ENCODE measurements at places on chromosomes 5 and 9. TPM values are rescaled to one million over a fixed set of nuclear protein-coding genes. Genes with fewer than 3 reads are reported as not detected.

GRCh38 chr9:106156465-106156864 lies 462.1 kb downstream of the TMEM38B start:
- no peaks in the 10 kb centered on the region for H3K27me3 ChIP-seq
- DNase-seq: no peak
- H3K27ac ChIP-seq: no peak overlapping the region
- H3K4me1 ChIP-seq: no peaks in the 10 kb centered on the region
- H3K4me3 ChIP-seq: no peak overlapping the region

DNA sequence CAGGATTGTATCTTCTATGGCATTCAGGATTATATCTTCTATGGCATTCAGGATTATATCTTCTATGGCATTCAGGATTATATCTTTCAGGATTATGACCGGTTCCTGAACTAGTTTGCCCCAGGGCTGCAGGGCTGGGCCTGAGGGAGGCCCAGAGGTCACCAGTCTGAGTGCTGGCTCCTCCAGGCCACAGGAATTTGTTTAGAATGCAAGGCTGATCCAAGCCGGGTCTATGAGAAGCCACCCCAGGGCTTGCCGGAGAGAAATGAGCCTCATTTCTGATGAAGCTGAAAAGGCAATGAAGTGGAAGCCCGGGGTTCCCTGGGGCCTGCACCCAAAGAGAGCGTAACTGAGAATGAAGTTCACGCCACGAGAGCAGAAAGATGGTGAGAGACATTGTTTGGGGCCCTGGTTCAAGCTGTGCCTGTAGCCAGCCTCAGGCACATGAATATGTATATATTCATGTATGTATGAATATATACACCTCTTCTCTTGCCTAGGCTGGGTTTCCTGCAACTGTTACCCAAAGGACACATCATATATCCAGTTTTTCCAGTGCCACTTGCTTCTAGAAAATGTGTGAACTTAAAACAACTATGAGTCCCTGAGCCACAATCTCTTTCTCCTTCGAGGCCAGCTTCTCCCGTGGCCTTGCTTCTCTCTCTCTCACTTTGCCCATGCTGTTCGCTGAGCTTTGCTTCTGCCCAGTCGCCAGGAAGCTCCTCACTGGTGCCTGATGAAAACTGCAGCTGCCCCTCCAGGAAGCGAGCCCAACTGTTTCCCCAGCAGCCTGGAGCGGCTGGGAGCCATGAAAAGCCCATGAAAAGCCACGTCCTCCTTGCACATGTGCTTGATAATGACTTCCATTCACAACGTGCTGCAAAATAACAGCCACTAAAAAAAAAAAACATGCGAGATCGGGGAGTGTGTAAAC lies 62.3 kb downstream of the GTF3C4 start:
- peaks cover 14% of the 10 kb centered on the region for H3K27me3 ChIP-seq
- H3K4me1 ChIP-seq: no peaks in the 10 kb centered on the region
- no peak for DNase-seq
- no peak overlapping the region for H3K27ac ChIP-seq

DNA sequence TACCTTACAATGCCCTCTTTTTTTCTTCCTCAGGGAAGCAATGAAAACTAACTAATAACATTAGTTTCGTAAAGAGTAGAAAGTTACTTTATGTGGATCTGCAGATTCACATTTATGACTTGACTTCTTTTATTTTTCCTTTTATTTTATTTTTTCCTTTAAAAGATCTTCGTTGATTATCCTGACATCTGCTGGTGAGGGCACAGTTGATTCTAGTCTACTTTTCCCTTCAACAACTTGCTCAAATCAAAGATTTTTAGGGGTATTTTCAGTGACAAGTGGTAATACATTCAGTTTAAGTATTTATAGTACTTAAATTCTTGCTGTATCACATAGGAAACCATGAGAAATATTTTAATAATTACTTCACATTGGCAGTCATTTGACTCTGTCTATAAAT lies 4.9 kb downstream of the EDIL3 start:
- peaks cover 18% of the 10 kb centered on the region for H3K27me3 ChIP-seq
- no peak overlapping the region for H3K4me3 ChIP-seq
- no peak for DNase-seq
- no peak overlapping the region for H3K27ac ChIP-seq

DNA sequence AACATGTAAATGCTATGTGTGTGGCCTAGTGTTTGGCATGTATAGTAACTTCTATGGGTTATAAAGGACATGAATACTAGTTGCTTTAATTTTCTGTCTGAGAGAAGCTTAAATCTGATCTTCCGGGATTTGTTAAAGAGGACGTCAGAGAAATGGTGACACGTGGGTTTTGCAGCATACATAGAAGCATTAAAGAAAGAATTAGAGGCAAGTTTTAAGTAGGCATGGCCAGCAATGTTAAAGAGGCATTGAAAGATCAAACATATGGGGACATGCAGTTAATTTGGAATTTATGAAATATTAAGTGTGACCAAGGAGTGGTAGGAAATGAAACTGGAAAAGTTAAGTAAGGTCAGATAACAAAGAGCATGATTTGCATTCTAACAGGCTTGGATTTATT lies 311.4 kb upstream of the RIOK2 start:
- no peaks in the 10 kb centered on the region for H3K4me1 ChIP-seq
- no peak overlapping the region for H3K4me3 ChIP-seq
- H3K36me3 ChIP-seq: no peaks in the 10 kb centered on the region
- H3K27ac ChIP-seq: no peak overlapping the region

DNA sequence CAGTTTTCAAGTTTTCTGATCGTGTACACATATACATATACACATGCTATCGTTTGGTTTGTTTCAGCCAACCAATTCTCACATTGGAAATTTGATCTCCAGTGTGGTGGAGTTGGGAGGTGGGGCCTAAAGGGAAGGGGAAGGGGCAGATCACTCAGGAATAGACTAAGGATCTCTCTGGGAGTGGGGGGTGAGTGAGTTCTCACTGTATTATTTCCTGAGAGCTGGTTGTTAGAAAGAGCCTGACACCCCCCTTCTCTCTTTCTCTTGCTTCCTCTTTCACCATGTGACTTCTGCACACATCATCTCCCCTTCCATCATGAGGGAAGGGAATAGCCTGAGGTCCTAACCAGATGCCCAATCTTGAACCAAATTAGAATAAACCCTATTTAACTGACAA lies 551.7 kb downstream of the MAT2B start:
- H3K4me3 ChIP-seq: no peak overlapping the region
- no peaks in the 10 kb centered on the region for H3K36me3 ChIP-seq
- no peaks in the 10 kb centered on the region for H3K27me3 ChIP-seq
- no peak overlapping the region for H3K27ac ChIP-seq
- DNase-seq: no peak
- H3K4me1 ChIP-seq: no peaks in the 10 kb centered on the region

GRCh38 chr5:116613445-116613844 lies 38.8 kb upstream of the SEMA6A start:
- H3K4me3 ChIP-seq: no peak overlapping the region
- no peak for DNase-seq
- no peak overlapping the region for H3K27ac ChIP-seq
- no peaks in the 10 kb centered on the region for H3K27me3 ChIP-seq
- H3K4me1 ChIP-seq: no peaks in the 10 kb centered on the region

DNA sequence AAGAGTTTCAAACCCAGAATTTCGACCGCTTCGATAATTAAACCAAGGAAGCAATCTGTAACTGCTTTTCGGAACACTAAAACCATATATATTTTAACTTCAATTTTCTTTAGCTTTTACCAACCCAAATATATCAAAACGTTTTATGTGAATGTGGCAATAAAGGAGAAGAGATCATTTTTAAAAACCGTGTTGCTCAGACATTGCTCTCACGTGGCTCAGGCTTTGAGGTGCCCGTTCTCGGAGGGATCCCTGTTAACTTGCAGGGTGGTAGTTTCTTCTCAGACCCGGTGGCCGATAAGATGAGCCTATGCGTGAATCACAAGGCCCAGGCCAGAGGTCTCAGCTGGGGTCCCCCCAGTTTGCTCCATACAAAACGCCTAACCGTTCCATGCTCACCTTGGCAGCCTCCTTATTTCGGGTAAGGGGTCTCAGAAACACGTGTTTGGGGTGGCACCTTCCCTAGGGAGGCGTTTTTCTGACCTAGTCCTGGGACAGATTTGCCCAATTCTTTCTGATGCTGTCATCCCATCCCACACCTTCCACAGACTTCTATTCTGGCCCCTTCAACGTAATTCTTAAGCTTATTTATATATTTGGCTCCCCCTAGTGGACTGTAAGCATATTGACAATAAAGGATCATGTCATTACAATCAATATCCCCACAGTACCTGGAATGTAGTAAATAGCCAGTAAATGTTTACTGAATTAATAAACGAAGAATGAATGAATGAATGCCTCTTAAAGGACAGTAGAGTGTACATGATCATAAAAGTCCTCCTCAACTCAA lies 48.1 kb downstream of the THBS4 start:
- H3K27me3 ChIP-seq: no peaks in the 10 kb centered on the region
- peak; percentile 31 for DNase-seq
- H3K4me1 ChIP-seq: peaks cover 11% of the 10 kb centered on the region
- peak overlapping the region; percentile 50 for H3K27ac ChIP-seq
- no peaks in the 10 kb centered on the region for H3K36me3 ChIP-seq

DNA sequence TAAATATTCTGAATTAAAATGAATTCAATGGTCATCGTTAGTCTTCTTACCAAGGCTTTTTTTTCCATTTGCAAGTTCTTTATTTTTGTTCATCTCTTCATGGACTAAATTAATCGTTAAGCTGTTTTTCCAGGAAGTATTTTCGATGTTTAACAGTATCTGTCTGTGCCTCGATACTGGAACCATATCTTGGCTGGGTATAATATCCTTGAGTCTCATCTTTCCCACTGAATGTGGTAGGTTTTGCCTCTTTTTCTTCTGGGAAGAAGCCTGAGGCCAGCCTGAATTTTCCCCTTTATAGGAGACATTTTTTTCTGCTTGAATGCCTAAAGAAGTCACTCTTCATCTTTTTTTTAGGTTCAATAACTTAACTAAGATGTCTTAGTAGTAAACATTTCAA lies 4.0 kb upstream of the SEPTIN8 start:
- H3K36me3 ChIP-seq: no peaks in the 10 kb centered on the region
- DNase-seq: no peak
- H3K27ac ChIP-seq: no peak overlapping the region
- no peak overlapping the region for H3K4me3 ChIP-seq
- peaks cover 21% of the 10 kb centered on the region for H3K27me3 ChIP-seq

- peak; percentile 26 for DNase-seq
- peaks cover 3% of the 10 kb centered on the region for H3K27me3 ChIP-seq
- no peaks in the 10 kb centered on the region for H3K4me1 ChIP-seq
- H3K36me3 ChIP-seq: no peaks in the 10 kb centered on the region
Measured at GRCh38 chr5:36089989-36090388, 23.3 kb upstream of the UGT3A2 start.

TSLP gene
- 0.34 TPM for total RNA-seq

WDR38 gene
- not detected for total RNA-seq

DNA sequence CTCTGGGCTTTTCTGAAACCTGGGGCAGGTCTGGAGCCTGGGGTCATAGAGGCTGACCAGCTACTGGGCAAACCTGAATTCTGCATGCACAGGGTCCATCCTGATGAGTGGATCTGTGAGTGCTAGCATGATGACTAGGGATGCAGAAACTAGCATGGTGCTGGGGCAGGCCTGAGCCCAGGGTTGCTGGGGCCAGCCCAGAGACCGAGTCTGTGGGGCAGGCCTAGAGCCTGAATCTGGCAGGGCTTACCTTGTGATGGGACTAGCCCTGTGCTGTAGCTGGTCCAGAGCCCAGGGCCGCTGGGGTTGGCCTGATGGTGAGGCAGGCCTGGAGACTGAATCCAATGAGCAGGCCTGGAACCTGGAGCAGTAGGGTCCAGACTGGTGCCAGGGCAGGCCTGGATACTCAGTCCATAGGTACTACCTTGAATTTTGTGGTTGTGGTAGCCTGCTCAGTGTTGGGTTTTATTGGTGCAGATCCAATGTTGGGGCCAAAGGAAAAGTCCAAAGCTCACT lies 313.5 kb downstream of the TLR4 start:
- H3K27ac ChIP-seq: no peak overlapping the region
- peaks cover 2% of the 10 kb centered on the region for H3K36me3 ChIP-seq
- no peaks in the 10 kb centered on the region for H3K4me1 ChIP-seq
- DNase-seq: no peak
- no peak overlapping the region for H3K4me3 ChIP-seq

DNA sequence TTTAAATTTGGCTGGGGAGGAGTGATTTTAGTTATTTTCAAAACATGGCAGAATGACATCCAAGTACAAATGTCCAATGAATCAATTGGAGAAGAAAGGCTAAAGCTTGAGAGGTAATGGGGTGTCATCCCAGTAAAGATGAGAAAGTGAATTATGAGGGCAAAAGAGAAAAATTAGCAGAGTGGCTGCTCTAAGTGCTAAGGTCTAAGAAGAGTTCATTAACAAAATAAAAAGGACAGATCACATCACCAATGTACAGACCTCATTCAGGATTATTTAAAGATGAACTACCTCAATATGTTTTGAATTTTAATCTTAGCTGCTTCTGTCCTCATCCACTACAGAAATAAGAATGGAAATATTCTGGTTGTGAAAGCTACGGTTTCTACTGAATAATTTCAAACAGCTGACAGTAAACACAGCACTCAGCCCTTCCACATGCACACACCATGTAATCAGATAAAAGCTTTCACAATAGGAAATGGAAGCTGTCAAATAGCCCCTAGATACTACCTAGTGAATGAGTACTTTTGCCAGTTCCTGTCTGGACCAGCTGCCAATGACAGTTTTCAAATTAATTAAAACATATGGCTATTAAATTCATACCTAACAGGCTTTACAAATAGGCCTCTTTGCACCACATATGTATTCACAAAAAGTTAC lies 171.5 kb downstream of the SSBP2 start:
- H3K27me3 ChIP-seq: no peaks in the 10 kb centered on the region
- H3K4me3 ChIP-seq: no peak overlapping the region
- peaks cover 7% of the 10 kb centered on the region for H3K4me1 ChIP-seq
- H3K27ac ChIP-seq: no peak overlapping the region
- no peak for DNase-seq

TRAF1 gene
- total RNA-seq: 124 TPM

DNA sequence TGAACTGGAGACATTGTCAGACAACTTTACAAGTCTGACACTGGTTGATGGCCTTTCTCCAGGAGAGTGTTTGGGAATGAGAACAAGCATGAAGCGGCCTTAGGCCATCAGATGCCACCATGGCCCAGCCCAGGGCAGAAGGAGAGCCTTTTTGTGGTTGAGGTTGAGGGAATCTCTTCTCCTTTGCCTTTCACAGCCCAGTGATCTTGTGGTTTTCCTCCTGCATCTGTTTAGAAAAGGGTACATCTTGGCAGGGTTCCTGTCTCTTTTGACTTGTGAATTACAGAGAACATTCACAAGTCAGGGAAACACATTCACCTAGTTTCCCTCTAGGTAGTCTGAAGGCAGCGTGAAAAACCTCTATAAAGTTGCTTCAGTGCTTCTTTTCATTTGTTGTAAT lies 27.5 kb downstream of the DMRT2 start:
- H3K4me3 ChIP-seq: no peak overlapping the region
- DNase-seq: no peak
- peaks cover 14% of the 10 kb centered on the region for H3K27me3 ChIP-seq
- H3K36me3 ChIP-seq: no peaks in the 10 kb centered on the region

All from activated CD4-positive, alpha-beta memory T cell treated with anti-CD3 and anti-CD28 coated beads for 36 hours (primary cell).